ENCODE measurements at places on chromosomes 7 and 10.

- no peak for DNase-seq
These were observed 42.4 kb upstream of the PRKAR2B start for GRCh38 chr7:107002126-107002525.

GRCh38 chr10:110137142-110137545 lies 70.3 kb upstream of the MXI1 start:
- DNase-seq: no peak

GRCh38 chr10:17580885-17581284 lies 36.3 kb downstream of the HACD1 start:
- DNase-seq: no peak

- DNase-seq: no peak
These were observed 3.5 kb downstream of the SH2D4B start for GRCh38 chr10:80540981-80541750.
